ENCODE measurements at places on chromosomes 1 and 21.
A peak's percentile ranks its signal among the peaks of the same experiment; 100 is the strongest.

GRCh38 chr21:45869121-45870007 lies 112.2 kb upstream of the COL6A1 start:
- no peak for DNase-seq

GRCh38 chr1:42221952-42222606 lies 57.5 kb upstream of the GUCA2A start:
- no peak for DNase-seq

DNA sequence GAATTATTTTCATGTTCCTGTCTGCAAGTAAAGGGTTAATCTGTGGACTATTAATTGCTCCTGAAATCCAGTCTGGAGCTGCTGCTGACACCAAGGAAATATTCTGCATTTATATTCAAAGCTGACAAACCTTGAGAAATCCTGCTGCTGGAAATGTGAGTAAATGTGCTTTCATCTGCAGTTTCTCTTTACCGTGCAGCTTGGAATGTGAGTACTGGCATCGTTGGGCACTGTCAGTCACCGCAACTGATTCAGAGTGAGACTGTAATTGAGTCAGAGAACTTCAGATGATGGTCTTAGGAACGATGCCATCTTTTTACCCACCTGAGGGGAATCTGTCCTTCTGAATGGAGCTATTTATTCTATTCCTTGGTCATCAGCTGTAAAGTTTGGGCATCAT lies 420.6 kb downstream of the SIPA1L2 start:
- no peak for DNase-seq

GRCh38 chr21:18529254-18529653 lies 125.7 kb upstream of the TMPRSS15 start:
- no peak for DNase-seq

- DNase-seq: no peak
These were observed 96.0 kb downstream of the ASH1L start for GRCh38 chr1:155466617-155466972.

DNA sequence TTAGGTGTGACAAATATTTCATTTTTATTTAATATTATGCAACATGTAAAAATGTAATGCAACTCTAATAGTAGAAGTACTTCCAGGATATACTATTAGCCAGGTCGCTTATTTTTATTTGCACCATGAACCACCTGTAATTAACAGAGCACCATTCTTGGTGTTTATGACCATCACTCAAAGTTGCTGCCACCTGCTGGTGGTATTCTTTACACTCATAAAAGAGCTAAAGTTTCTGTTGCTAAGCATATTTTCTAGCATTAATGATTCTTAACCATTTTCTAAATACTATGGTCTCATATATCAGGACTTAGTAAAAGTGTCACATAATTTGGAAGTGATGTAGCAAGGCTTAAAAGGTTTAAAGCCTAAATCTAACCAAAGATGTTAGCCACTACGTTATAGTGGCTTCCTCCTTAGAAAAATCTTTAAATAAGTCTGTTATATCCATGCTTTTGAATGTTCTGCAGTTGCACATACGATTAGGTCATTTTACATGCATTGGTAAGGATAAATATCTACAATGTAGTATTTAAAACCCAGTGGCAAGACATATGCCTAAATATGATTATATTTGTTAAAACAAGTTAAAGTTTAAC lies 244.5 kb downstream of the NEGR1 start:
- DNase-seq: no peak

- DNase-seq: no peak
These were observed 464 bp downstream of the ACBD6 start for GRCh38 chr1:180501865-180502360.

DNA sequence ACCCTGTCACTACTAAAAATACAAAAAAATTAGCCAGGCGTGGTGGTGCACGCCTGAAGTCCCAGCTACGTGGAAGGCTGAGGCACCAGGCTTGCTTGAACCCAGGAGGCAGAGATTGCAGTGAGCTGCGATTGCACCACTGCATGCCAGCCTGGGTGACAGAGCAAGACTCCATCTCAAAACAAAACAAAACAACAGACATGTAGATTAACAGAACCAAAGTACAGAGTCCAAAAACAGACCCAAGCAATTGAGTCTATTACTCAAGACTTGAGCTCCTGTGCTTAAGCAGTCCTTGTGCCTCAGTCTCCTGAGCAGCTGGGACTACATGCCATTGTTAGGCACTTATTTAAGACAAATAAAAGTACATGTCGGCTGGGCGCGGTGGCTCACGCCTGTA lies 9.5 kb upstream of the ACOT11 start:
- DNase-seq: no peak

DNA sequence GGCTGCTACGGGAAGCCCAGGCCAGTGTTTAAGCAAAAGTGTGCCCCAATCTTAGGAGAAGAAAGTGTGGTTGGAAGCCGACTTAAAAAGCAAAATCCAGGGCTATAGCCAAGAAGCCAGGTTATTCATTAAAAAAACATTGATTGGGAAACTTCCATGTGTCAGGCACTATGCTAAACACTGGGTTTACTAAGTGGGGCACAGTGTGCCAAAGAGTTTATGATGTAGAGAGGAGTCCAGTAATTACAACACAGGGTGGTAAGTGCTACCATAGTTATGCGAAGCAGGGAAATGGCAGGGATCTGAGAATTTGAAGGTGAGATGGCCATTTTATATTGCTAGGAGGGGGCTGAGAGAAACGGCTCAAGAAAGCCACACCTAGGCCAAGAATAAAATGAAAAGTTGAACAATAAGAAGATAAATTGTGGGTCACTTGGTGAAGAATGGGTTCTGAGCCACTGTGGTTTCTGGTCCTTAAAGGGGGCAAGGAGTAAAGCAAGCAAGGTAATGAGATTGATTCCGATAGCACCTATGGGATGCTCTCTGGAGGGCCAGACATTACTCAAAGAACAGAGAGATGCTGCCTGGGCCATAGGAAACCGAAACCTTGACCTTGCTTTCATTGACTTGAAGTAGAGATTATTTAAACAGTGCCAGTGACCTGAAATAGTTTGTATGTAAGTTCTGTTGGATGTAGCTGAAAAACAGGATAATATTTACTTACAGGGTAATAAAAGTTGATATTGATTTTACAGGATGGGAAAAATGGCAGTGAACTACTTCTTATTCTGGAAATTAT lies 177.8 kb downstream of the GIPC2 start:
- no peak for DNase-seq

DNA sequence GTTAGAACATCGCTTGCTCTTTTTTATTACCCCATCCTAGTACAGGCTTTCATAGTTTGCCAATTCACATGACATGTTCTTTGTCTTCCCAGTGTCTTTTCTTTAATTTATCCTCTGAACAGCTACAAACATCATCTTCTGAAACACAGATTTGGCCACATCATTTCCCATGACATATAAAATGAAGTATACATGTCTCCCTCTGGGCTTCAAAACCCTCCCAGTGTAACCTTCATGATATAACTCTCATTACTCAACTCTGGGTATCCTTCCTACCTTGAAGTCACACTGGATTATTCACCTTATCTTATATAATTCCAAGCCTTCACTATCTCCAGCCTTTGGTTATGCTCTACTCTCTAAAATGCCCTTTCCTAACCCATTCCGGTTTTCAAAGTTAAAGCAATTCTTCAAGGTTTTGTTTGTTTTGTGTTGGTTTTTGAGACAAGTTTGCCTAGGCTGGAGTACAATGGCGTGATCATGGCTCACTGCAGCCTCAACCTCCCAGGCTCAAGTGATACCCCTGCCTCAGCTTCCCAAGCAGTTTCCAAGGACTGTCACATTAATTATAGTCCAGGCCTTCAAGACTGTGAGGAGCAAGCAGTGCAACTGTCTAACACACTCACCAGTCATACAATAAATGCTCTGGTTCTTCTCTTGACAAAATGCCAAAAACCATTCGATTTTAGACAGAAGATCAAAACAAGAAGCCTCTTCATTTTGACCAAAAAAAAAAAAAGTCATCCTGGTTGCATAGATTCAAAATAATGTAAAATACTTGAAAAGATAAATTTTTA lies 5.8 kb downstream of the RGS1 start:
- DNase-seq: no peak

GRCh38 chr1:210830034-210831028 lies 303.6 kb downstream of the KCNH1 start:
- DNase-seq: no peak

- DNase-seq: no peak
These were observed at the start of gene FYB2 for GRCh38 chr1:56819387-56819899. Gene FYB2, minus strand, starts transcription at chr1:56819404. Its CDS starts 114 bp downstream, at chr1:56819290.

DNA sequence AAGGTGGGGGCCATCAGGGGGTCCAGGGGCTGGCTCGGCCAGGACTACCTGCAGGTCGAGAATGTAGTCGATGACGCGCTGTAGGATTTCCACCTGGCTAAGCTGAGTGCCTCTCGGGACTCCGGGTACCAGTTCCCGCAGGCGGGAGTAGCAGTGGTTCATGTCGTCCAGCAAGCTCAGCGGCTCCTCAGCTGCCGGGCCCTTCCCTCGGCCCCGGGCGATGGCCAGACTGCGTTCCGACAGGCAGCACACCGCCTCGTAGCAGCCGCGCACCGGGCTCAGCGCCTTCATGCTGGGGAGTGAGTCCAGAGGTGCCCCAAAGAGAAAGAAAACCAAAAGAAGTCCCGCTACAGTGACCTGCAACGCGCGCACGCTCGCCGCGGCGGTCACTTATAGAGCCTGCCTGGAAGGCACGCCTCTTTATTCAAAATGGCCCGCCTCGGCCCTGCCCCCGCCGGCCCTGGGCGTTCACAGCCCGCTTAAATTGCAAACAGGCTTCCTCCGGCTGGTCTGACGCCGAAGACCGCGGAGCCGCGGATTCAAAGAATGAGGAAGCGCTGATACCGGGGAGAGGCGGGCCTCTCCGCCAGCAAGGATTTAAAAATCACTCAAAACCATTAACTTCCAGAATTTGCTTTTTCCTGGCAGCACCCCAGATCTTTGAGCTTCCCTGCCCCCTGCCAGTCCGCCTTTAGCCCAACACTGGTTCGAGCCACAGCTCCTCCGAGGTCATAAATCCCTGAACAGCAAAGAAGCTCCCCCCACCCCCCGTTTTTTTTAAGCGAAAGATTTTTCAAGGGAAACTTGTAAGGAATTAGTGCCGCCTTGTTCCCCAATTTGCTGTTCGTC lies at the start of gene ID3:
TSS of gene ID3 (minus strand) at position 366 of the 849 bp plus-strand sequence. CDS start at position 291, 75 bp downstream.
- peak; percentile 56 for DNase-seq

- DNase-seq: no peak
These were observed 77.0 kb downstream of the MORN1 start for GRCh38 chr1:2314273-2314802.

DNA sequence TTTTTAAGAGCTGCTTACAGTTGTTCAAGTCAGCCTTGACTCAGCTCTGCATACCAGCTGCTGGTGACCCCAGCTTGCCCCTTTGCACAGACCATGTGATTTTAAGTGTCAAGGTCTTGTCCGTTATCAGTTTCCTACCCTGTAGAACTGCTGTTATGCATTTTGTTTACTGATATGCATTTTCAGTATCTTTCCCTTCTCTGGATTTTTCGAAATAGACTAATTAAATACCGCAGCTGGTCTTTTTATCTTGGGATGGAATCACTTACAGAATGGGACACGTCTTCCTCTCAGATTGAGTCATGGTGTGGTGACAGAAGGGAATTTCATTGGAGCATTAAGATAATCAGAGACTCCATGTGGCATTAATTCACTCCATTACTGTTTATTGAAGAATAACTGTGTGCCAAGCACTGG lies 145.6 kb downstream of the FMN2 start:
- no peak for DNase-seq

GRCh38 chr1:37434292-37435225 lies 39.8 kb upstream of the ZC3H12A start:
- no peak for DNase-seq

Data from SIG-M5 (cell line).